ENCODE measurements at places on chromosomes 7 and 10.
A peak's percentile ranks its signal among the peaks of the same experiment; 100 is the strongest.

- no peak for DNase-seq
Observed at GRCh38 chr7:45663965-45664633, 89.9 kb downstream of the ADCY1 start.

DNA sequence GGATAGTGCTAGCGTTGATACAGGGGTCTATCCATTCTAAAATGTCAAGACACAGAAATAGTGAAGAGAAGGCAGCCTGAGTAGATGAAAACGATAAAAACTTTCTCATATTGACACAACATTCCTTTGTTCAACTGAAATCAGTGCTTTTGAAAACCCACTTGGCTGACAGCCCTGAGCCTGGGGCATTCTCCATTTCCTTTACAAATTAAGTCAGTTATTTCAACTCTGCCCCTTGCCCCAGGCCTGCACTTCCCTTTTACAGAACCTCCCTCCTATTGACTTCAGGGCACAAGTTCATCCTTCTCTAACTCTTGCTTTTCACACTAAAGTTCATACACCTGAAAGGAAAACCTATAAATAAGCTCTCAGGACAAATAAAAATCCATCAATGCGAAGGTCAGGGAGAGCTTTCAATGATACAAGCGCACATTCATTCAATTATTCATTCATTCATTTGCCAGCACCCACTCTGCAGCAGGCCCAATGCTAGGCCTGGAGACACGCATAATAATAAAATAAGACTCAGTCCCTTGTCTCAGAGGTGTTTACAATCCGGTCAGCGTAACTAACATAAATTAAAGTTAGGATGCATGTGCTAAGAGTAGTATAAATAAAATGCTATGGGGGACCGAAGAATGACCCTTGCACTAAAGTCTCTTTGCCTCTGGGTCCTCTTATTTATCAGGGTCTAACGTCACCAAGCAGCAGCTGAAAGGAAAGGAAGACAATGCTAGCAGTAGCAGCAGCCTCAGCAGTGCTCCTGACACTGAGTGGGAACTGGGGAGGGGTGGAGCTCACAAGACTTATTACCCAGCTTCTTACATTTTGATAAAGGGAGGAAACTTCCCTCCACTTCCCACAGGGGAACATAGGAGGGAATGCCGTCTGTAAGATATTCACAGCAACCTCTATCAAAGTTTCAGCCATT is 134.8 kb downstream of the PDE1C start:
- no peak for DNase-seq

DNA sequence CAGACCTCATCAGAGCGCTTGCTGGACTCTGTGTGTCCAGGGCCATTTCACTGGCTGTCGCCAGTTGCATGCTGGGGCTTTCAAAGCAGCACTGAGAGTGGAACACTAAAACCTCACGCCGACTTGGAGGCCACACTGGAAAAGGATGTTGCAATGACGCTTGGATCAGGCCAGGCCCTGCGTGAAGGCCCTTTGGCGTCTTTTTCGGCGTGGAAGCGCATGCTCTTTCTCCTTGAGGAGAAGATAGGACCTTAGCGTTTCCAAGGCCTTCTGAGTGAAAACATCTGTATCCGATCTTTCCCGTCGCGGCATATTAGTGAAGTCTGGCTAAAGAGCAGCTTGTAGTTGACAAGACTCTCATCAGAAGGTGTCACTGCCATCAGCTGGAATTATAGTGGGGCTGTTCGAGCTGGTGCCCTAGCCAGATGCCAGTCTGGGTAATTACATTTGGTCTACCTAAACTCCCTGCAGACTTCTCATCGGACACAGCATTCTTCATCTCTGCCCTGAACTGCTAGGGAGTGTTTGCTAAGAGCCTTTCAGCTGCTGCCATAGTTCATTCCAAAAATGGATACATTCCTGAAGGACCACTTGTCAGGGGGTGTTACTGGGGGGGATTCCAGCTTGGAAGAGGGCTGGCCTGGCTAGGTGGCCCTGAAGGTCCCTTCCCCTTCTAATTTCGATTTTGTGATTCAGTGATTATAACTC is 167.7 kb upstream of the TCF7L2 start:
- no peak for DNase-seq

DNA sequence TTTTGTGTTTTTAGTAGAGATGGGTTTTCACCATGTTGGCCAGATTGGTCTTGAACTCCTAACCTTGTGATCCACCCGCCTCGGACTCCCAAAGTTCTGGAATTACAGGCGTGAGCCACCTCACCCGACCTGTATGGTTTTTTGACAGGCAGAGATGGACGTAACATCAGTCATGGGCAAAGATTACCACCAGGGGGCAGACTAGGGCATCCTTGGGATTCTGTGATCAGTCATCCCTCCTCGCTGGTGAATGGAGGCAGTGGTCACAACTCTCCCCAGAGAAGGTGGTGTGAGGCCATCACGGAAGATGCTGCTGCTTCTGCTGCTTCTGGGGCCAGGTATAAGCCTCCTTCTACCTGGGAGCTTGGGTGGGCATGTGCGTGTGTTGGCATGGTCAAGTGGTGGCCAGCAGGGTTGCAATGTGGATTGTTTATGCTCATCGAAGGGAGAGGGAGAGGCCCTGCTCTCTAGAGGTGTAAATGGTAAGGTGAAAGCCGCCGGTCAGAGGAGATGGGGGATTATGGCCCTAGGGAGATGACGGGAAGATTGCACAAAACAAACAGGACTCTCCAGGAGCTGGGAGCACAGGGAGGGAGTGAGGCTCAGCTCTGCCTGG is 122.7 kb upstream of the PRSS1 start:
- peak; percentile 12 for DNase-seq

DNA sequence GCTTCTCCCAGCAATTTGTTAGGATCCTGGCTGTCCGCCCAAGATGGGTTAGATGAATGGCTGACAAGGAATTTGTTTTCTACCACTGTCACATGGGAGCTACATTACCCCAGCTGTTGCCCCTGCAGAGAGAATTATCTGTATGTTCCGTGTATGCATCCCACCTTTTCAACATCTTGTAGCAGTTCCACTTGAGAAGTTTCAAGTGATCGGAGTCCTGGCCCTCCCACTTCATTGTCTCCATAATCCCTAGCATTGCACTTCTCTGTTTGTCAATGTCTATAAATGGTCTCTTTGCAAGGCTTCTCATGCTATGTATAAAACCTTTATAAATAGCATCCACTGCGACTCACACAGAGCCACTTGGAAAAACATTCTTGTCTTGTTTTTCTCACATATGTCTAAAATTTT is 972.5 kb downstream of the CNTNAP2 start:
- DNase-seq = no peak

- peak; percentile 49 for DNase-seq
Observed at GRCh38 chr10:67837541-67838314, at the start of gene DNAJC12. DNAJC12 (minus strand) TSS chr10:67838188; CDS start chr10:67838011, 177 bp downstream.

DNA sequence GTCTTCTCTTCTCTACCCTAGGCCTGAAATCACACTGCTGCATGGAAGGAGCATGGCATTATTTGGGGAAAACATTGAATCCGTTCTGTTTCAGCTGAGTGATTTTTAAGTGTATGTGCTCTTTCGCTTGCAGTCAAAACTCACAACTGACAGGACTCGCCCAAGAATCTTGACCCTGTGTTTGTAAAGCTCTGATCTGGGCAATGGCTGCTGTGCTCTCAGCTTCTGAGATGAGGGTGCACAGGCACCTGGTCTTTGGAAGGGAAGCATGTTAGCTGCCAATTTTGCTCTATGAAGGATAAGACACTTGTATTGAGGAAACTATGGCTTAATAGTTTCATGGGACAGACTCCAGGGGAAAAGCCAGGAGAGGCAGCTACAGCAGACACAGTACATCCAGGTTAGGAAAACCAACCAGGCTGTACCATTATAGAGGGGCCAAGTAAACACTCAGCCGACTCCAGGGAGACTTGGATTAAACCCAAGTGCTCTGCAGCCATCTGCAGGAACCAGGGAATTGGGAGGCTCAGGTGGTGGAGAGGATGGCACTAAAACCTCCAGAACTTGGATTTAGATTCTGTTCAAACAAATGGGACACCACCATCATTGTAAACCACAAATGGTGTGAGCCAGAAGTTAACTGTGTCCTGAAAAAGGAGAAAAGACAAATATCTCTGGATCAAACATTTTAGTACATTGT is 43.3 kb downstream of the LYZL1 start:
- no peak for DNase-seq

GRCh38 chr7:152105205-152105604 is 79.7 kb downstream of the GALNT11 start:
- DNase-seq = no peak

GRCh38 chr10:67802767-67803538 is 35.0 kb downstream of the DNAJC12 start:
- DNase-seq = peak; percentile 30

GRCh38 chr7:42588876-42589275 is 323.0 kb downstream of the C7orf25 start:
- no peak for DNase-seq

- DNase-seq = no peak
Observed at GRCh38 chr7:15046861-15047260, 144.3 kb upstream of the DGKB start.

DNA sequence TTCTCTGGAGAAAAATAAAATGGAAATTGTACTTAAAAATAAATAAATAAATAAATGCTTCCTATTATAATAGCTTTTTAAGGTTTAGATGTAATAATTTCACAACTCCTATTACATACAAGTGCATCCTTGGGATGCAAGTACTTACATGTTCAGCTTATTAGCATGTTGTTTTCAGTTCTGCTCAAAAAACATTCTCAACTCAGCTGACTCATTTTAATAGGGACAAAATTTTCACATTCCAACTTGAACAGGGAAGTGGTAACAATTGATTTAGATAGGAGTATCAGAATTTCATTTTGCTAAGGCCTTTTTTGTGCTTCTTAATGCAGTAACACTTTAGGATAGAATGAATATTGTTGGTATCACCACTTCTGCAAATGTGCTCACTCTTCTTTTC is 16.7 kb upstream of the PAPSS2 start:
- DNase-seq = no peak

GRCh38 chr7:47827351-47827756 is 120.9 kb downstream of the PKD1L1 start:
- DNase-seq = no peak

DNA sequence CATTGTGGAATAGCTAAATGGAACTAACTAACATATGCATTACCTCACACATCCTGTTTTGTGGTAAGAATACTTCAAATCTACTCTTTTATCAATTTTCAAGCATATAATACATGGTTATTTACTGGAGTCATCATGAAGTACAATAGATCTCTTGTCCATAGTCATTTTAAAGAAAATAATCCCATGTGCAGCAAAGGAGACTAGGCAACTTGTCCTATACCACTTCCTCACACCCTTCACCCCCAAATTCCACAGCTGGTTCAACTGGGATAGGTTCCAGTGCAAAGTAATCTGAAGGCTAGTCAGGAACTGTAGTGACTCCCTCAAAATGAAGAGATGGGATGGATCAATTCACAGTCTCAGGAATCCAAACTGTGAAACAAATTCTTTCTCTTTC is 176.1 kb downstream of the SGMS1 start:
- no peak for DNase-seq
